Stimulated activated CD4-positive, alpha-beta T cell treated with anti-CD3 and anti-CD28 coated beads, Interleukin-12 subunit alpha, Interleukin-12 subunit beta, amount 100 ng/mL, for 24 hours (primary cell): ENCODE measurements at places on chromosomes 2 and 18.

DNA sequence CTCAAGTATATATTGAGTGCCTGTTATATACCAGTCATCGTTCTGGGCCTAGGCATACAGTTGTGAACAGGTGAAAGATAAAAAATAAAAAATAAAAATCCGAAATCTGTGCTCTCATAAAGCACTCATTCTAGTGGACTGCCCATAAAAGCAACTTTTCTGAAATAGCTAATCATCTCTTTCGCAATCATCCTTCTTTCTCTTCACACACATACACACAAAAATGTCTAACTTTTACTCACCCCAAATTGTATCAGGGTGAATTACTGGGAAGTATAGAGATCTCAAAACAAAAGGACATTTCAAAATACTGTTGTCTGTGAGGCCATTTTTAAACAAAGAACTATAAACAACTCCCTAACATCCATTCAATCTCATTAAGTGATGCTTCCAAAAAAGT is 29.6 kb upstream of the ORC2 start:
- DNase-seq, result no peak

- no peak for DNase-seq
Observed at GRCh38 chr18:75533950-75534349, 106.4 kb upstream of the SMIM21 start.

GRCh38 chr2:45259138-45259537 is 249.9 kb upstream of the SIX2 start:
- DNase-seq, result no peak

DNA sequence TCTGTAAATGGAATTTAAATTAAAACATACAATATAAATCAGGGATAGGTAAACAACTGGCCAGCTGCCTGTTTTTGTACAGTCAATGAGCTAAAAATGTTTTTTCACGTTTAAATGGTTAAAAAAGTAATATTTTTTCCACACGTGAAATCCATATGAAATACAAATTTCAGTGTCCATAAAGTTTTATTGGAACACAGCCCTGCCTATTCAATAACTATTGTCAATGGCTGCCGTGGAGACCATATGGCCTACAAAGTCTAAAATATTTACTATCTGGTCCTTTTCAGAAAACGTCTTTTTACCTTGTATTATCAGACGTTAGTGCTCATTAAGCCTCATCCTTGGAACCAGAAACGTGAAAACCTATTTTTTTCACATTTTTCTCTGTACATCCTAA is 1.3 kb downstream of the TMEM17 start:
- DNase-seq, result no peak

- no peak for DNase-seq
Observed at GRCh38 chr2:135798275-135798705, 38.7 kb downstream of the LCT start.

DNA sequence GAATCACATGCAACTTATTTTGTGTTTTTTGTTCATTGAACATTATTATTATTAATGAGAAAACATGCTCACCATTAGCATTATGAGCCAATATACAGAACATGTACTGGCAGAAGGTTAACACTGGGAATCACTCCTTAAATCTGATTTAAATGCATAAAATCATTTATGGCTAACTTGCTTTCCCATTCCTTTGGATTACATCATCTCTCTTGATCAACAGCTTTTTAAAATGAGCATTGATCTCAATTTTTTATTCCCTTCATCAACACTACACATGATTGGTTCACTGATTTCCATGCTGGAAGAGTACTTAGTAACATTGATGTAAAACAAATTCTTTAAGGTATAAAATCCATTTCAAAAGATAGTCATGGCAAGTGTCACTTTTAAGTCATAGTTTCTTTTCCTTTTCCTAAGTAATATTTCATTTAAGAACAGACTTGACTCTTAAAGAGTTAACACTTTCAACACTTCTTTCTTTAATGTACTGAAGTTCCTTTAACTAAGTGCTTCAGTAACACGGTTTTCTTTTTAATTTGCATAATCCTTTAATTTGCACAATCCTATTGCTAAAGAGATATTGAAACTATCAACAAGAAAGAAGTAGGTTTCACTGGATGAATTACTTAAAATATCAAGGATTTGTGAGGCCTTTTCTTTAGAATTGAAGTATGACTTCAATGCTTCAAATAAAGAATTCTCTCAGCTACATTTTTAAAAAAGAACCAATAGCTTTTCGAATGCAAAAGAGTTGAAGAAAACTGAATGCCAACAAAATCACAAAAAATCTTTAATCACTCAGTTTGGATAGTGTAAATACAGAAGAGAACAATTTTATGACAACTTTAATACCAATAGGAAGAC is 24.9 kb upstream of the BUB1 start:
- DNase-seq, result no peak

DNA sequence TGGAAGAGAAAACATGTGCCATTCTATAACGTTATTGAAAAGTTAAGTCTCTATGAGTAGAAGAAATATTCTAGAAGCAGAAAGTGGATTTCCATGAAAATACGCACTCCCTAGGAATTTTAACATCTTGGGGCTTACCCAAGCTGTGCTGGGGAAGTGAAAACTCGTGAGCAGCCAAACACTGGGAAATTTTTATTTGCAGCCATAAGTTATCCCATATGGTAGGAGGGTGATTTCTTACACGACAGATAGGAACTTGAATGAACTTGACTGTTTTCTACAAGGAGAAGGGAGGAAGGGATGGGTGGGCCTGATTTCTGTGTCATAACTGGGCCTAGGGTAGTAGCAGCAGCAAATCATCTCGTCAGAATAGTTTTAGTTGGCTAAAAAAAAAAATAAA is 272.6 kb downstream of the ETAA1 start:
- no peak for DNase-seq

DNA sequence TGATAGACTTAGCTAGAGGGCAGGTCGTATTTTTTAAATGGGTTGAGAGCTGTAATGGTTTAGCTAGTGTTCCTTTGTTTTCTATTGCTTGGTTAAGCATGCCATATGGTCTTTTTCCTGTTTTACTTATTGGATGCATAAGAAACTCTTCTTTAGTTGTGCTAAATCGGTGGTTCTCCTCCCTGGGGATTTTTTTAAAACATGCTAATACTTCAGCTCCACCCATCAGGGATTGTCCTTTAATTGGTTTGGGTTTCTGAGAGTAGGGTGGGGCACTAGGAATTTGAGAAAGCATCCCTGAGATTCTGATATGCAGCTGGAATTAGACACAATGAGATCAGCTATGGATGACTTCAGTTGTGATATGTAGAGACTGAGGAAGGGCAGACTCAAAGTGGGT is 497.2 kb downstream of the THSD7B start:
- DNase-seq, result no peak

- DNase-seq, result no peak
Observed at GRCh38 chr2:182316950-182317349, 109.9 kb downstream of the PDE1A start.

DNA sequence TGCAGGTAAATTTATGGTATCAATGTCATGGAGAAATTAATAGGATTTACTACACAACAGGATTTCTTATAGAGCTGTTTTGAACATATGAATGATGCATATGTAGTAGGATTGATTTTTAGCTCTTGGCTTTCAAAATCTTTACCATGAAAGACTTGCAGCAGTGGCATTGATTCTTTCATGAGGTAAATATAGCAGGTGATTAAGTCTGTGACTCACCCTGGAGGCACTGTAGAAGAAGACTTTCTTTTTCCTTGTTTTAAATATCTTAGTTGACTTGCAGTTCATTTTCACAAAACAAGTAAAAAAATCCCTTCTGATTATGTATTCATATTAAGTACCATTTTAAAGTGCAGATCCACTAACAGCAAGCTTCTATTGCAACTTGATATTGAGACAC is 463.0 kb downstream of the FBXO15 start:
- DNase-seq, result no peak

- no peak for DNase-seq
Observed at GRCh38 chr2:196587739-196588138, 51.8 kb upstream of the CCDC150 start.

DNA sequence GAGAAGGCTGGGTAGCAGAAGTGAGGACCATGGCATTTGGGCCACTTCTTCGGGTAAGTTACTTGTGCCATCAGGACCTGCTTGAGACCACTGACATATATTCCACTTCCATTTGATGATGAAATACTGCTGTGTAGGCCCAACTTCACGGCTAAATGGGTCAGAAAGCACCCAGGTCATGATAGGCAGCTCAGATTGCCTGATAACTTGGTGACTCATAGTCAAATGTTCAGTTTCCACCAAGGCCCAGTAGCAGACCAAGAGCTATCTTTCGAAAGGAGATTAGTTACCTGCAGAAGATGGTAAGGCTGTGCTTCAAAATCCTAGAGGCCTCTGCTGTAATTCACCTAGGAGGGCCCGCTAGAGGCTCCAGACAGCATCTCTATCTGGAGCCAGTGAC is 31.8 kb upstream of the MEX3C start:
- no peak for DNase-seq

DNA sequence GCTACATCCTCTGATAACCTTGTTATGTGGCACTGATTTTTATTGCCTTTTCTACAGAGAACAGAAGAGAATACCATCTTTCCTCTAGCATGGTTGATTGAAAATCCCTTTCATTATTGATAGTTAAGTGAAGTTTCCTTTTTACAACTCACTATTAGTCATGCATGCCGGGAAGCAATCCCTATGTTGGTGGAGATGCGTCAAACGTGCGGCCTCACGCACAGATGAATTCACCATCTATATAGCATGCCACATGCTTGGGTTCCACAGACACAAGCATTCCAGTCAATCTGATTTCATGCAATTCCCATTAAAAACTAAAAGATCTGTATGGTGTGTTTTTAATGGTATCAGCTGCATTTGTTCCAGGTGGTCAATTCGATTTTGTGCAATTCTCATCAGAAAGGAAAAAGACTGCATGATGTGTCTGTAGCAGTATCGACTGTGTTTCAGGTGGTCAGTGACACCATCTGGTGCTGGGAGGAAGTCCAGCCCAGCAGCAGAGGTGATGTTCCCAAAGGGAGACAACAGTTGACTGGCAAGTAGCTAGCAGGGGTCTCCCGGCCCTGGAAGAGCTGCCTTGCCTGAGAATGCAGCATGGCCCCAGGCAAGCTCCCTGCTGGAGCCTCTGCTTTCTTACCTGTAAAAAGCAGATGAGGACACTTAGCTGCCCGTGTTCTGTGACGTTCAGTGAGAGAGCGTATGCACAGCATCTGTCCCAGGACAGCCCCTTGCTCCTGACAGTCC is 151.3 kb upstream of the NCK2 start:
- no peak for DNase-seq

DNA sequence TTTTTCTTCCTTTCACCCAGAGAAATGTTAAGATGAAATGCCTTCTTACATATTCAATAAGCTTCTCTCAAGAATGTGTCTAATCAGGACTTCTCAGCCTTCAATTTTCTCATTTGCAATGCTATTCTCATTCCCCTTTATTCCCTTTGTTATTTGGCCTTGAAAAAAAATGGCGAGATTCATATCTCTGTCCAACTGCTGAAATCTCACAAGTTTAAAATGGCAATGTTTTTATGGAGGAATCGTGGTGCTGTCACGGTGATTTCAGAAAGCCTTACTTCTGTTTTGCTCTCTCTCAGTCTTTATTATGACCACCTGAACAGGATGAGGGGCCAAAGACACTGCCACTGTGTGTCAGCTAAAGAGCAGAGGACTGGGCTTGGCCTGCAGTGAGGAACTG is 928.5 kb downstream of the DCC start:
- DNase-seq, result no peak

GRCh38 chr2:207073412-207073800 is 92.3 kb downstream of the KLF7 start:
- DNase-seq, result no peak

- DNase-seq, result no peak
Observed at GRCh38 chr18:68796936-68797690, 767 bp upstream of the CCDC102B start.

DNA sequence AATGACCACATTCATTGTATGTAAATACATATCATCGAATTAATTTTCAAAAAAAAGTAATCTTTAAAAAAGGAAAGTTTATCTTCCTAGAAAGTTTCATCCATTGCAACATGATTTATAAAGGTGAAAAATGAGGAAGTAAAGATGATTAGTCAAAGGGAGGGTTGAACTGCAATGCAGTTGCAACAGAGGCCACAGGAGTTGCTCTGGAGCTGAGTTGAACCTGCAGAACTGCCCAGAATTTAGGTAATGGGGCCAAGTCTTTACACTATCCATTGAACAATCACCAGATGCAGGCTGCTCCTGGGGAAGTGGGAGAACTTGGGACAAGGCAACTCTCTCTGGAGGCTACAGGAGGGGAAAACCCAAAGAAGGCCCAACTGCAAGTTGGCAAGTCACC is 390.7 kb downstream of the METTL4 start:
- DNase-seq, result no peak

GRCh38 chr2:173118395-173118794 is 42.7 kb downstream of the MAP3K20 start:
- no peak for DNase-seq

- no peak for DNase-seq
Observed at GRCh38 chr2:102366406-102367112, 11.0 kb downstream of the IL18R1 start.

- no peak for DNase-seq
Observed at GRCh38 chr18:63164396-63164795, 155.2 kb downstream of the BCL2 start.

GRCh38 chr2:196341277-196341841 is 170.0 kb upstream of the STK17B start:
- no peak for DNase-seq
